Testis (tissue), 5 donors: ENCODE measurements at places on chromosomes 7 and 10. TPM values are rescaled to one million over a fixed set of nuclear protein-coding genes. Genes with fewer than 3 reads are reported as not detected.

- DNase-seq, result no peak
- no peaks in the 10 kb centered on the region for H3K27me3 ChIP-seq
- H3K4me3 ChIP-seq, result no peak overlapping the region
- H3K27ac ChIP-seq, result no peak overlapping the region
Observed at GRCh38 chr10:80131499-80131901, 1.0 kb upstream of the PLAC9 start.

Gene CAV1
- total RNA-seq, result 33.1 TPM

GRCh38 chr10:88249450-88249849, 333.7 kb downstream of the RNLS start:
- no peak for DNase-seq
- H3K36me3 ChIP-seq, result no peaks in the 10 kb centered on the region
- no peaks in the 10 kb centered on the region for H3K27me3 ChIP-seq
- H3K4me1 ChIP-seq, result peaks cover 15% of the 10 kb centered on the region
- no peak overlapping the region for H3K27ac ChIP-seq

GRCh38 chr10:32189400-32190084, 133.3 kb upstream of the KIF5B start:
- H3K4me1 ChIP-seq, result no peaks in the 10 kb centered on the region
- no peak for DNase-seq
- no peak overlapping the region for H3K27ac ChIP-seq
- H3K4me3 ChIP-seq, result no peak overlapping the region
- no peaks in the 10 kb centered on the region for H3K27me3 ChIP-seq
- H3K36me3 ChIP-seq, result no peaks in the 10 kb centered on the region

Gene PDZD7
- 3.5 TPM for total RNA-seq

DNA sequence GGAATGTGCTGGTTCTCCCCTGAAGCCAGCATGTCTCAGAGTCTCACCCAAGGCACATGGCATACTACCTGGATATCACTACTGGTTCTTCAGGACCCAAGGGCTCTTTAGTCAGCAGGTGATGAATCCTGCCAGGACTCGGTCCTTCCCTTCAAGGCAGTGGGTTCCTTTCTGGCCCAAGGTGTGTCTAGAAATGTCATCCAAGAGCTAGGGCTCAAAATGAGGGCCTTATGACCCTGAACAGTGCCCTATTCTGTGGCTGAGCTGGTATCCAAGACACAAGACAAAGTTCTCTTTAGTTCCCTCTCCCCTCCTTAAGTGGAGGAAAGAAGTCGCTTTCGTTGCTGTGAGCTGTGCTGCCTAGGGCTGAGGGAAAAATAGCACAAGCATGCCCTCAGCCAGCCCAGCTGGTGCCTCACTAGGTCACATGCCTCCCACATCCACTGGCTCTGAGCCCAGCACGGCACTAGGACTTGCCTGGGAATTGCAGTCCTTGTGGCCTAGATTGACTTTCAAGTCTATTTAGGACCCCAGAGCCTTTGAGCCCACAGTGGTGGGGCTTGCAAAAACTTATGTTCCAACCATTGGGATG, 106.0 kb downstream of the BMS1 start:
- H3K27me3 ChIP-seq, result no peaks in the 10 kb centered on the region
- no peaks in the 10 kb centered on the region for H3K36me3 ChIP-seq
- no peak overlapping the region for H3K4me3 ChIP-seq
- no peak overlapping the region for H3K27ac ChIP-seq

Gene ADCY1
- 13.7 TPM for total RNA-seq

Gene GPR158
- 2.0 TPM for total RNA-seq

Gene CALHM1
- 0.24 TPM for total RNA-seq

GRCh38 chr10:58266826-58267712, 625 bp downstream of the IPMK start:
- H3K4me3 ChIP-seq, result peak overlapping the region; percentile 81
- DNase-seq, result peak; percentile 46
- peak overlapping the region; percentile 87 for H3K27ac ChIP-seq
- no peaks in the 10 kb centered on the region for H3K36me3 ChIP-seq
- H3K27me3 ChIP-seq, result no peaks in the 10 kb centered on the region

GRCh38 chr10:74824900-74825370, 1.5 kb upstream of the KAT6B start:
- no peaks in the 10 kb centered on the region for H3K27me3 ChIP-seq
- peak; percentile 49 for DNase-seq
- H3K4me3 ChIP-seq, result peak overlapping the region; percentile 89

Gene CALML5
- total RNA-seq, result 0.50 TPM

DNA sequence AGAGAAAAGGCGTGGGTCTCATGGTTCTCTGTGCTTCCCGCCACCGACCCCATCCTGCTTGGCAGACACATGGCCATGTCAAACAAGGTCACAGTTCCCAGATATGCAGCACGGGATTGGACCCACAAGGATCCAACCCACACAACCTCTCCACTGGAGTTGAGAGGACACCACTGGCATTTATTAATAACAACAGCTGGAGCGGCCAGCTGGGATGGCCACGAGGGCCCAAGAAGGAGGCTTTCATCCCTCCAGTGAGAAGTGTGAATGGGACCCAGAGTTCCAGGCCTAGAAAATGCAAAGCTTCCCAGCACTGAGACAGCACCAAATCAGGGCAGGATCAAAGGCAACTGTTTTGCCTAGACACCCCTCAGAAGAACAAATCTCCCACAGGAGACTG, 31.5 kb downstream of the FGFR2 start:
- DNase-seq, result no peak
- H3K27ac ChIP-seq, result no peak overlapping the region
- no peak overlapping the region for H3K4me3 ChIP-seq

Gene ANKRD30A
- 11.9 TPM for total RNA-seq

- H3K27ac ChIP-seq, result no peak overlapping the region
- H3K27me3 ChIP-seq, result no peaks in the 10 kb centered on the region
- no peak for DNase-seq
- H3K4me1 ChIP-seq, result no peaks in the 10 kb centered on the region
- H3K36me3 ChIP-seq, result no peaks in the 10 kb centered on the region
- H3K4me3 ChIP-seq, result no peak overlapping the region
Observed at GRCh38 chr10:125868372-125868975, 12.6 kb downstream of the DHX32 start.

DNA sequence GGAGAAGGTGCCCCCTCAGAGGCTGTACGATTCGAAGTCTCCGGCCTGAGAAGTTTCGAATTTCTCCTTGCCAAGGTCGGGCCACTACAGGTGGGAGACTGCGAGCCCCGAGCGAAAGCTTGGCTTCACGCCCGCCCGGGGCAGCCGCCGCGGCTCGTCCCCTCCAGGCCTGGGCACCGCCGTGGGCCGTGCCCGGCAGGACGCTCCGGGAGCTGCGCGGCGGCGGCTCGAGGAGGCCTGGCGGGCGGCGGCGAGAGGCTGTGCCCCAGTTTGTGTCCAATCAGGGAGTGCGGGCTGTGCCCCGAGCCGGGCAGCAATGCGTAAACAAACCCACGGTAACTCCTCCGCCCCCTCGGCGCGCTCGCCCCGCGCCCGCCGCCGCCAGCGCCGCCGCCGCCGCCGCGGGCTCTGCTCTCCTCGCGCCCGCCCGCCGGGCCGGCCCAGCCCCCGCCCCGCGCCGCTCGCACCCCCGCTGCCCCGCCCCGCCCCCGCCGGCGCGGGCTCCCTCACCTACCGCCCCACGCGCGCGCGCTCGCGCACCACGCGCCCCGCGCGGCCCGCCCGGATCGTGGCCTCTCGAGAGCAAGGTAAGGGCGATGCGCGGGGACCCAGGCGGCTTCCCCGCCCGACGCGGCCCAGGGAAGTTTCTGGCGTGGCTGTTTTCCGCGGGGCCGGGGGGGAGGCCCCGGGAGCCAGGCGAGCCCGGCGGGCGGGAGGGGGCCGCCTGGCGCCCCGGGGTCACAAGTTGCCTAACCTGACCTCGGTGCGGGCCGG, 57.8 kb upstream of the PCGF5 start:
- H3K4me3 ChIP-seq, result peak overlapping the region; percentile 93
- peaks cover 4% of the 10 kb centered on the region for H3K4me1 ChIP-seq
- no peaks in the 10 kb centered on the region for H3K27me3 ChIP-seq
- DNase-seq, result peak; percentile 72

DNA sequence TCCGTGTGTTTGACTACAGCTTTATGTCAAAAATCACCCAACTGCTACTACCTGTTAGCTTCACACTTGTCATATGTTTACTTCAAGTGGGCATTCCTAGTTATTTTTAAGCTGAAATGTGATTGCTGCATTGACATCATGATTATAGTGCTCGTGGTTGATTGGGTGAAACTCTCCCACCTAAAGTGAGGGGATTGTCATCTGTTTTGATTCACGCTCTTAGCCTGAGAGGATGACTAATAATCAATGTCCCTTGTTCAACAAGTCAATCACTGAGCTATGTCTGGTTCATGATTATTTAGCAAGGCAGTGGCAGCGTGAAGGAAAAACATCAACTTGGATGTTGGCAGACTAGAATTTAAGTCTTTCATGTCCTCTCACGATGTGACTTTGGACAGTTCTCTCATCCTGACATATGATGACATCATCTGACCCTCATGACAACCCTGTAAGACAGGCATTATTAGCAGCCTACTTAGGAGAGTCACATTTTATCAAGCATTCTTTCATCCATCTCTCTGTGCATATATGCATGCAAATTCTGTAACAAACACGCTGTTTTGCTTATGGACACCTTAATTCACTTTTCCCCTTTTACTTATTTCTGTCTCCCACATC, 352.6 kb upstream of the ZMIZ1 start:
- H3K27ac ChIP-seq, result no peak overlapping the region
- no peaks in the 10 kb centered on the region for H3K4me1 ChIP-seq
- DNase-seq, result no peak
- H3K4me3 ChIP-seq, result no peak overlapping the region

DNA sequence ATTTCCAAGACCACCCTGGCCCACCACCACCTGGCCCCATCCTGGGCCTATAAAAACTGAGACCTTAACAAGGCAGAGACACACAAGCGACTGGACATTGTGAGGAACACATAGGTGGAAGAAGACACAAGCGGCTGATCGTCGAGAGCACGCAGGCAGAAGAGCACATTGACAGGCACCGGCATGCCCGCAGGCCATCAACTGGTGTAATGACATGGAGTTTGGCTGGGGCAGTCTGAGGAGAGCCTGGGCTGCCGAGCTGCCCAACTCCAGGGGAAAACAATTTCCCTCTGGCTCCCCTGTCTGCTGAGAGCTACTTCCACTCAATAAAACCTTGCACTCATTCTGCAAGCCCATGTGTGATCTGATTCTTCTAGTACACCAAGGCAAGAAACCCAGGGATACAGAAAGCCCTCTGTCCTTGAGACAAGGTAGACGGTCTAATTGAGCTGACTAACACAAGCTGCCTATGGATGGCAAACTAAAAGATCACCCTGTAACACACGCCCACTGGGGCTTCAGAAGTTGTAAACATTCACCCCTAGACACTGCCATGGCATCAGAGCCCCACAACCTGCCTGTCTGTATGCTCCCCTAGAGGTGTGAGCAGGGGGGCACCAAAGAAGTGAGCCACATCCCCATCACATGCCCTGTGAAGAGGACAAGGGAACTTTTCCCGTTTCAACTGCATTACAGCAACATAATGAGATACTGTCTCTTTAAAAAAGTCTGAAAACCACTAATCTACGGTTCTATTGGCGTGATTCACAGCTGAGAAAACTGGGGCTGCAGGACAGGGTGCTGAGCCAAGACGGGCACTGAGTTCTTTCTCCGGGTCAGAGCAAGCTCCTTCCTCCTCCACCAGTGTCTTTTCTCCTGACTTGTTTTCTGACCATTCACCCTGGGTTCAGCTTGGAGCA, 18.5 kb upstream of the TNS3 start:
- H3K27me3 ChIP-seq, result no peaks in the 10 kb centered on the region
- no peak overlapping the region for H3K27ac ChIP-seq
- H3K36me3 ChIP-seq, result no peaks in the 10 kb centered on the region
- no peak overlapping the region for H3K4me3 ChIP-seq

DNA sequence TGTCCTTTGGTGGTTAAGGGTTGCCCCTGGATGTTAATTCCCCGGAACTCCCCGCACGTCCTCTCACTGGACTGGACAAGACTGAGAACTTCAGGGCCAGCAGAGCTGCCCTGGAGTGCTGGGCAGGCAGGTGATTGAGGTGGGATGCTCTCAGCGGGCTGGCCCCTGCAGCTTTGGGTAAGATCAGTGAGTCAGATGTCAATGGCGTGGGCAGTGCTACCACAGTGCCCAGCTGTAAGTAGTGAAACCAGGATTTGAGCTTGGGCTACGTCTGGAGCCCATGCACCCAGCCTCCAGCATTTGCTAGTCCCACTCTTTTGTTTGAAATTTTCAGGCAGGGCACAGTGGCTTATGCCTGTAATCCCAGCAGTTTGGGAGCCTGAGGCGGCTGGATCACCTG, 6.7 kb upstream of the SEPHS1 start:
- H3K36me3 ChIP-seq, result no peaks in the 10 kb centered on the region
- no peaks in the 10 kb centered on the region for H3K27me3 ChIP-seq
- DNase-seq, result no peak
- H3K27ac ChIP-seq, result no peak overlapping the region

DNA sequence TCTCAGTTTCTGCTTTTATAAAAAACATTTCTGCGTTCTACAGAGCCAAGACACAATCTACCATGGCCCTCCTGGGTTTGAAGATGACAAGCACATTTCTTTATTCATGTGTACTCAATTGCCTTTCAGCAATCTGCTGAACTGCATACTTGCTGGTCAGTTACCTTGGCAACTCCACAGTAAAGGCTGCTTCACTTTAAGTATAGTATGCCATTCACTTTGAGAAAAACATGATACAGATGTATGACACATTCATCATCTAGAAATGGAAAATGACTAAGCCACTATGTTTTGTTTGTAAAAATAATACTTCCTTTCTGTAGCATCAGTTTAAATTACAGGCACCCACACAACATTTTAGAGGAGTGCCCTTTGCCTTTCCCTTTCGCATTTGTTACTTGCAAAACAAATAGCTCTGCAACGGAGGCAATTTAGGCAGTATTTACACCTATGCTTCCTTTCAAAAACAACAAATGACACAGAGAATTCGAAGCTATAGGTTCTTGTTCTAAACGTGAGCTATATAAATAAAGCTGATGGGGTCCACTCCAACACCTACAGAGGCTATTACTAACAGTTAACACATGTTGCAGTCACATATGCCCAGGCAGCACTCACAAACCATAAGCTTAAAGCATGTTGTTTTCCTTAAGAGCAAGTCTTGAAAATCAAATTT, 23.5 kb downstream of the SGCE start:
- no peaks in the 10 kb centered on the region for H3K27me3 ChIP-seq
- no peak for DNase-seq
- no peak overlapping the region for H3K27ac ChIP-seq
- H3K36me3 ChIP-seq, result no peaks in the 10 kb centered on the region
- H3K4me3 ChIP-seq, result no peak overlapping the region

- no peak overlapping the region for H3K4me3 ChIP-seq
- no peak for DNase-seq
- H3K4me1 ChIP-seq, result peaks cover 8% of the 10 kb centered on the region
- no peaks in the 10 kb centered on the region for H3K36me3 ChIP-seq
- no peaks in the 10 kb centered on the region for H3K27me3 ChIP-seq
Observed at GRCh38 chr10:132266594-132267161, 41.1 kb downstream of the STK32C start.

DNA sequence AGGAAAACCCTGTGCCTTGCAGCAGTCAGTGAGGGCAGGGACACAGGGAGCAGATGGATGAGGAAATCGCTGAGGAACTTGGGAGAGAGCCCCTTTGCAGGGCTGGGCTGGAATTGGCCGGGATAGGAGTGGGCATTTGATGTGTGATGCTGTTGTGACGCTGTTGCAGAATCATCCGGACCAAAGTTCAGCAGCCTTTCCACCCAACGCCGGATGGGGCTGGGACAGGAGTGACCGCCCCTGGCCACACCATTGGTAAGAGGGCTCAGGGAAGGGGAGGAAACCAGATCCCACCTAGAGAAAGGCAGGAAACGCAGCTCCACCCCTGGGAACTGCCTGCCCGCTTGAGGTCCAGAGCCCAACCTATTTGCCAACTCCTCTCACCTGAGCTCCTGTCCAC, 33.9 kb downstream of the PAX2 start:
- no peaks in the 10 kb centered on the region for H3K36me3 ChIP-seq
- H3K4me1 ChIP-seq, result no peaks in the 10 kb centered on the region
- no peak overlapping the region for H3K4me3 ChIP-seq
- H3K27ac ChIP-seq, result no peak overlapping the region
